ENCODE measurements at places on chromosomes 6 and 20. TPM values are rescaled to one million over a fixed set of nuclear protein-coding genes. Genes with fewer than 3 reads are reported as not detected.

DEF6 gene
- total RNA-seq: not detected

NDRG3 gene
- 19.4 TPM for total RNA-seq

SAMD5 gene
- 0.39 TPM for total RNA-seq

SOX18 gene
- 2.9 TPM for total RNA-seq

FRS3 gene
- total RNA-seq: 2.3 TPM

LKAAEAR1 gene
- 2.4 TPM for total RNA-seq

HEBP2 gene
- 32.9 TPM for total RNA-seq

MEI4 gene
- not detected for total RNA-seq

RAMACL gene
- total RNA-seq: 0.16 TPM

BPIFB1 gene
- 0.05 TPM for total RNA-seq

FKBP1C gene
- 2.1 TPM for total RNA-seq

PNLDC1 gene
- 0.05 TPM for total RNA-seq

CPXM1 gene
- not detected for total RNA-seq

FITM2 gene
- total RNA-seq: 10.3 TPM

SPINT4 gene
- not detected for total RNA-seq

FBXO30 gene
- 3.9 TPM for total RNA-seq

CDH4 gene
- total RNA-seq: 6.0 TPM

MYL9 gene
- 27.1 TPM for total RNA-seq

SAMD3 gene
- not detected for total RNA-seq

ANKRD66 gene
- not detected for total RNA-seq

NOX3 gene
- not detected for total RNA-seq

LTB gene
- total RNA-seq: not detected
